ENCODE measurements at places on chromosomes 2 and 18. TPM values are rescaled to one million over a fixed set of nuclear protein-coding genes. Genes with fewer than 3 reads are reported as not detected.

Gene TRIB2
- 26.4 TPM for total RNA-seq

Gene USP34
- total RNA-seq, result 135 TPM

Gene TGFA
- total RNA-seq, result not detected

Gene UGT1A3
- total RNA-seq, result not detected

Gene TMEM17
- 2.0 TPM for total RNA-seq

Gene KIF3C
- 9.7 TPM for total RNA-seq

Gene IL1A
- total RNA-seq, result 0.12 TPM

Gene PAIP2B
- total RNA-seq, result 1.6 TPM

Gene IRS1
- total RNA-seq, result 21.6 TPM
